ENCODE measurements at places on chromosomes 16 and 17.
A peak's percentile ranks its signal among the peaks of the same experiment; 100 is the strongest.

DNA sequence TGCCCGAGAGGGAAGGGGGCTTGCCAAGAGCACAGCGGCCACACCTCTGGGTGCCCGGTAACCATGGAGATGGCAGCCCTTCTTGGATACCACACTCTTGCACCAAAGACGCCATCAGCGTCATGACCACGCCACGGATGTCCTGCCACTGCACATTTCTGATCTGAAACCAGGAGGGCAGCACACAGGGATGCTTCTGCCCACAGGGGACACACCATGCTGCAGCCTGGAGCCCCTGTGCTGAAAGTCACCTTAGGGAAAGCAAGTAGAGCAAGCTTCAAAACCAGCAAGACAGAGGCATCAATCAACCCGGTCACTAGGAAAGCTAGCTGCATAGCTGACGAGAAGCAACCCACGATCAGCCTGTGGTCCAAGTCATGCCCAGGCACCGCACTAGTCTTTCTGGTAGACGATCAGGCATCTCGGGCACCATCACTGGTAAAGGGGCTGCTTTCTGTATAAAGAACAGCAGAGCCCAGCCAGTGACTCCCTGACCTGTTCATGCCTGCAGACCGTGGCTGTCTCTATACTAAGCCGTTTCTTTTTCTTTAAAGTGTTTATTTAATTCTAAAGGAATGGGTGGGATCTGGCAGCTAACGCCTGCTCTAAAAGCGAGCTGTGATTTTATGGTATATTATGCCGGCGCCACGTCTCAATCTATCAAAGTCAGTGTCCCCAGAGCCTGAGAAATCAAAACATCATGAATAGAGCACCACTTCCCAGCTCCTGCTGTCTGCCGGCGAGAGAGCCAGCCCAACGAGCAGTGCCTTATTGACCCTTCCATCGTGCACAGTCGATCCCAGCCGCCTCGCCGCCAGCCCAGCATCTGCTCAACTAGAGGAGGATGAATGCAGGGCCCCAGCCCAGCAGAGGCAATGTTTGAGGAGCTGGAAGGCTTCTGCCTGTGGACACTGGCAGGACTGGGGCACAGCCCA lies 244.7 kb downstream of the RBFOX3 start:
- DNase-seq = no peak

- DNase-seq = no peak
Observed at GRCh38 chr17:6780001-6780400, 4.0 kb downstream of the FBXO39 start.

DNA sequence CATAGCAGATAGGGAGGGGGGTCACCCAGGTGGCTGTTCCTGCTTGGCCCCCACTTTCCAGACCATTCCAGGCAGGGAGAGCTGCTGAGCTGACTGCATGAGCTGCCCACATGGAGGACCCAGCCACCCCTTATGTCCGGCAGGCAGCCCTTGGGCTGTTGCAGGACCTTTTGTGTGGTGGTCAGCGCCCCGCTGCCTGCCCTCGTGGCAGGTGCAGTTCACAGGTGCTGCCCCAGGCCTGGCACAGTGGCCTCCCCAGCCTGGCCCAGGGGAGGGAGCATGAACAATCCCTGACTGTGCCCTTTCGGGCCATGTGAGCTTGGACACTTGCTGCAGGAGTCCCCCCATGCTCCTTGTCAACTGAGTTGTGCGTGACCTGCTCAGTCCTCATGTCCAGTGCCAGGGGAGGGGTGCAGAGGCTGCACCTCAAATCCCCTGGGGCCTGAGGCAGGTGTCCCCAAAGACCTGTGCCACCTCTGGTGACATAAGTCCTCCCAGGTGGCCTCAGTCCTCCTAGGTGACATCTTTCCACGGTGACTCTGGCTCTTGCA lies 8.6 kb downstream of the TBC1D26 start:
- DNase-seq = no peak

GRCh38 chr16:11636172-11636721 lies 32.0 kb upstream of the SNN start:
- DNase-seq = no peak

GRCh38 chr17:31830971-31831858 lies 27.8 kb downstream of the COPRS start:
- DNase-seq = peak; percentile 42

GRCh38 chr16:67088551-67088950 lies 21.2 kb upstream of the PHAF1 start:
- DNase-seq = no peak

GRCh38 chr17:71412803-71413202 lies 708.0 kb upstream of the SOX9 start:
- DNase-seq = peak; percentile 88

- DNase-seq = peak; percentile 97
Observed at GRCh38 chr17:31596382-31597323, 205.2 kb downstream of the RAB11FIP4 start.

- no peak for DNase-seq
Observed at GRCh38 chr17:34486761-34487160, 92.6 kb upstream of the TMEM132E start.

DNA sequence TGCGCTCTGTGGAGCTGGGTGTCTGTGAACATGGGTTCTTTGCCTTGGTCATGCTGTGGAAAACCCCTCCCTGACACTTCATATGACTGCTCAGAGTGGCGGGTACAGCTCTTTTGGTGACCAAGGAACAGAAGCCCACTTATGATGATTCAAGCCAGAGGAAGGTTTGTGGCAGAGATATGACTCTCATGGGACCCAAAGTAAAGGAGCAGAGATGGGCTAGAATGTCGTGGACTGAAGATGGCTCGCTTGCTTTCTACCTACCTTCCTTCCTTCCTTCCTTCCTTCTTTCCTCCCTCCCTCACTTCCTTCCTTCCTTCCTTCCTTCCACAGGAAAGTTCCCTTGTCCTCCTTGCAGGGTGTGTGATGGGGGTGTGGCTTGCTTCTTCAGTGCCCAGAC lies 169.7 kb upstream of the IRX3 start:
- no peak for DNase-seq

DNA sequence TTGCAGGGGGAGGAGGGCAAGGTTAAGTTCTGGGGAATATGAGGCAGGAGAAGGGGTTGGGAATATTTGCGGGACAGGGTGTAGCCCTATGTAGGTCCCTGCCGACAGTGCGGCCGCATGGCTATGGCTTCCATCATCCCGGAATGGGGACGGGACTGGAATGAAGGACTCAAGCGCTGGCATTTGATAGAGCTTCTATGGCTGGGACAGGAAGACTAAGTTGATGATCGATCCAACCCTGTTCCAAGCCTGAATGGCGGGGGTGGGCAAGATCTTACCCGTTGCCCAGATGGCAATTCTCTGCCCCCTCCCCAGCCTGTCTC lies 47.1 kb downstream of the SRCIN1 start:
- DNase-seq = no peak

GRCh38 chr17:79645777-79646088 lies 34.9 kb upstream of the RBFOX3 start:
- DNase-seq = no peak

DNA sequence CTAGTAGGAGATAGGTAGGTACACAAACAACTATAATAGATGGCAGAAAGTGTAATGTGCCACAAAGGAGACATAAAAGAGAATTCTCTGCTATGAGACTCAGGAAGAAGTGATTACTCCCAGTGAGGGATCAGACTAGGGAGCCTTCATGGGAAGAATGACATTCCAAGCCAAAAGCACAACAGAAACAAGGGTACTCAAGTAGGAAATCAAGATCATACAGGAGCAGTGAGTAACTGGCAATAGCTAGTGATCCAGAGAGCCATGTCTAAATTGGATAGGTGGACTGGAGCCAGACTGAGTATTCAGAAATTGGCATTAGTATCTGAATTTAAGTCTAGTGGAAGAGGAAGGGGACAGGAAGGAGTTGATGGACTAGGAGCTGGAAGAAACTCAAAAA lies 10.7 kb downstream of the RFFL start:
- DNase-seq = no peak

- DNase-seq = peak; percentile 33
Observed at GRCh38 chr17:51372345-51373004, 112.1 kb downstream of the UTP18 start.

DNA sequence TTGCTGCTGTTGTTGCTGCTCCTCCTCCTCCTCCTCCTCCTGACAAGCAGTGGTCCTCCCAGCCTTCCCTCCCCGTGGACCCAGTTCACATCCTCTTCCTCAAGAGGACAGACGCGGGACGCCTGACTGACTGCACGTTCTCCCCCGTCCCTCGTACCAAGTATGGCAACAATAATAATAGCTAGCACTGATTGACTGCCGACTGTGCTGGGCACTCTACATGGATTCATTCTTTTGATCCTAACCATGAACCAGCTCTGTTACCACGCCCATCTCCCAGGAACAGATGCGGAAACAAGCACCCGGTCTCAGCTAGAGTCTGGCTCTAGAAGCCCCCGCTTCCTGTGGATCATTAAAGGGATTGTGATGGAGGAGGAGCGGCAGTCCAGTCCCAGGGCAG lies 78.0 kb downstream of the GNAO1 start:
- DNase-seq = no peak

DNA sequence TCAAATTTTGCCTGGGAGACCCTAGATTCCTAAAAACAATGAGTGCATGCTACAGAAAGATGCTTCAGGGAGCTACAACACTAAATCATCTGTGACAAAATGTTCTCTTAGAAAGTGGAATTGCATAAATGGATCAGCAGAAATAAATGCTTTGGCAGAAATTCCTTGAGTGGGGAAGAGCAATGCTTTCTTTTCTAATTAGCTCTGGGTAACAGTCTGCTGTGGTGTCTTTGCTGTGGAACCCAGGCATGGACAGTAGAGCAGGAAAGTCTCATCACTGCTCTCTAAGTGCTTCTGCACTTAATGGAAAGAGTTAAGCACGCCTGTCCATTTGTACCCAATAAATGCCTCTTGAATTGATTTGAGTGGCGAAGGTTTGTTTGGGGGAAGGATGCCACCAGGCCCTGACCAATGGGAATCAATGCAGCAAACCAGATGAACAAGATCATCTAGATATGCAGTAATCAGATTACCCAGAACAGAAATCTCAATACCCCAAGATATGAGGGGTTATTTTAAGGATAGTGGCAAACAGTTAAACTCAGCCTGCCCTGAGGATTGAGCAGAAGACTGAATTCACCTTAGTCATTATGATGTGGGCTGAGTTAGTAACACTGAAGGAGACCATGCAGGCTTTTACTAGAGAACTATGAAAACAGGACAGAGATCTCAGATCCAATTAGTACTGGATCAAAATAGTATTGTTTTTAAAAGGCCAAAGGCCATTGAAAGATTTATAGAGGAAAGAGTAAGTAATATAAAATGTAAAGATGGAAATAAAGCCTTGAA lies 13.6 kb downstream of the HLF start:
- no peak for DNase-seq

DNA sequence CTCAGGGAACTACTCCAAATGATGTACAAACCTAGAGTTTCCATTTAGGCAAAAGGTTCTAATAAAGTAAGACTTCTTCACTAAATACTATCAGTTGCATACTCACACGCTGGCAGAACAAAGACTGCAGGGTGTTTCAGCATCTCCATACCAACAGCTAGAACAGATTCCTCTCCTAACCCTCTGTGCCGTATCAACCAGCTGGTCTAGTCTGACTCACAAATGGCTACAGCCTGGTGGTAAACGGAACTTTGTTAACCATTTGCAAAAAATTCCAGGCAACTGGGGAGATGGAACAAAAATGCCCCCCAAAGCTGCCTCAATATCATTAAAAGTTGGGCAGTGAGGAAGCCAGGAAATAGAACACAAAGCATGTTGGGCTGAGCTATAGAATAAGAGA lies 217.1 kb downstream of the GRIN2A start:
- no peak for DNase-seq

- no peak for DNase-seq
Observed at GRCh38 chr17:78412403-78412802, 34.0 kb downstream of the PGS1 start.

- DNase-seq = no peak
Observed at GRCh38 chr16:81592353-81592866, 147.8 kb downstream of the CMIP start.

DNA sequence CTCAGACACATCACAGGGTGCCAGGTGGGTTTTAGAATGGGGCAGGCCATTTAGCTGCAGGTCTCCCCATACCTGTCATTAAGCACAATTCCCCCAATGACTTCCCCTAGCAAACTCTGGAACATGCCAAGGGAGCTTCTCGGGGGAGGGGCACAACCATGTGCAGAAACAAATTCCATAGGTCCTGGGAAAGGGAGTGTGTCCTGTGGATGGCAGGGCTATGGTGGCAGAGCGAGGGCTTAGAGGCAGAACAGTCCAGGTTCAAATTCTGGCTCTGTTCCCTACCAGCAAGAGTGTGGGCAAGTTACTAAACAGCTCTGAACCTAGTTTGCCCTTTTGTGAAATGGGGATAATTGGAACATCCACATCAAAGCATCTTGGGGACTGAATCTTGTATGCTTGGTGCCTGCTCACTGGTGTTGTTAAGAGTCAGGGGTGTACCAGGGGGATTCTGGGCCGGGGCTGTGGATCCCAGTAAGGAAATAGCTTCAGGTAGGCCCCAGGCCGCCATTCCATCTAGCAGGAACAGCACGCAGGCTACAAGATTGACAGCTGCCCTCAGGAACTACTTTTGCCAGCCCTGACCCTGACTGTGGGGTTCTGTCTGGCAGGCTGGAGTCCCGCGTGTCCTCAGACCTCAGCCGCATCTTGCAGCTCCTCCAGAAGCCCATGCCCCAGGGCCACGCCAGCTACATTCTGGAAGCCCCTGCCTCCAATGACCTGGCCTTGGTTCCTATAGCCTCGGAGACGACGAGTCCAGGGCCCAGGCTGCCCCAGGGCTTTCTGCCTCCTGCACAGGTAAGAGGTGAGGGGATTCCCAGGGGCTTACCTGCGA lies 5.6 kb upstream of the DCAF7 start:
- peak; percentile 3 for DNase-seq

- DNase-seq = peak; percentile 55
Observed at GRCh38 chr17:47204722-47205418, 4.3 kb upstream of the MYL4 start.

GRCh38 chr16:67000384-67001351 lies 12.3 kb downstream of the CES4A start:
- DNase-seq = peak; percentile 87

- no peak for DNase-seq
Observed at GRCh38 chr16:1785846-1786170, 3.0 kb downstream of the NUBP2 start.

- no peak for DNase-seq
Observed at GRCh38 chr17:28777178-28777577, 33.4 kb downstream of the TRAF4 start.

- DNase-seq = no peak
Observed at GRCh38 chr17:78993981-78994671, 14.4 kb upstream of the LGALS3BP start.

DNA sequence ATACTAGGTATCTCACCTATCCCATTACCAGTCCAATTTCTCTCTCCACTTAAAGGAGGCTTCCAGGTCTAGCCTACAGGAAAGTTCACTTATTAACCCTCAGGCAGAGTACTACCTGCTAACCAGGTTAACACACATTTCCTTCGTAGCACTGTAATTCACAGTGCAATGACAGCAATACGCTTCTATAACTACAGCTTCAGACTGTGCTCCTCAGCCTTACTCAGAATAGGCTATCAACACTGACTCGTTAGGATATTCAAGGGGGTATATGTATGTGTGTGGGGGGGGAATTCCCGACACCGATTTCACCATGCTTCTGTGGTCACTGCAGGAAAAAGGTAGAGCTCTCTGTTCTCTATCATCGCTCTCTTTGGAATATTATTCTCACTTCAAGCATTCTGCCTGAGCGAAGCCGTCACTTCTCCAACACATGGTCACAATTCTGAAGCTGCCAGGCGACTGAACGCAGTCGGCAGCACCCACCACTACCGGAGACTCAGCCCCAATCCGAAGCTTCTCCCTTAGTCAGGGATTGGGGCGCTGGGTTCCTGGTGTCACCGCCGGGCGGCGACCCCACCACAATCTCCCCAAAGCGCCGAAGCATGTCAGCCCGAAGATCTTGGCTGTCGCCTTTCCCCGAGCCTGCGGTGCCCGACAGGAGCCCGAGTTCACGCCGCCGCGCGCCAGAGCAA lies 618 bp downstream of the GGA3 start:
- no peak for DNase-seq
